ENCODE measurements at places on chromosomes 1 and 21.
A peak's percentile ranks its signal among the peaks of the same experiment; 100 is the strongest.

GRCh38 chr1:231021540-231022031 is 18.5 kb downstream of the FAM89A start:
- DNase-seq, result no peak

GRCh38 chr1:89454845-89455521 is 69.6 kb upstream of the LRRC8B start:
- peak; percentile 77 for DNase-seq

GRCh38 chr1:62452951-62453350 is 16.1 kb downstream of the USP1 start:
- no peak for DNase-seq

GRCh38 chr1:77282866-77283539 is 1.2 kb downstream of the AK5 start:
- DNase-seq, result peak; percentile 28

- no peak for DNase-seq
Observed at GRCh38 chr1:152582647-152583046, 2.3 kb upstream of the LCE3D start.

DNA sequence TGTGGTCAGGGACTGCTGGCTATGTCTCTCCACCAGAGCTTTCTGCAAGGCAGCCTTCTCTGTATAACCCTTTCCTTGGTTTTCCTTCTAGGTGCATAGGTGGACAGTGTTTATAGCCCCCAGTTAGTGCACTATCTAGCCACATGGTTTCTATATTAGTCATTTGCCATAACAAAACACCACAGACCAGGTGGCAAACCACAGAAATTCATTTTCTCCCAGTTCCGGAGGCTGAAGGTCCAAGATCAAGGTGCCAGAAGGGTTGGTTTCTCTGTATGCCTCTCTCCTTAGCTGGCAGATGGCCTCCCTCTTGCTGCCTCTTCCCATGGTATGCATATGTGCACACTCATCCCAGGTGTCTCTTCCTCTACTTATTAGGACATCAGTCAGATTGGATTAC is 106.4 kb downstream of the KAZN start:
- no peak for DNase-seq

DNA sequence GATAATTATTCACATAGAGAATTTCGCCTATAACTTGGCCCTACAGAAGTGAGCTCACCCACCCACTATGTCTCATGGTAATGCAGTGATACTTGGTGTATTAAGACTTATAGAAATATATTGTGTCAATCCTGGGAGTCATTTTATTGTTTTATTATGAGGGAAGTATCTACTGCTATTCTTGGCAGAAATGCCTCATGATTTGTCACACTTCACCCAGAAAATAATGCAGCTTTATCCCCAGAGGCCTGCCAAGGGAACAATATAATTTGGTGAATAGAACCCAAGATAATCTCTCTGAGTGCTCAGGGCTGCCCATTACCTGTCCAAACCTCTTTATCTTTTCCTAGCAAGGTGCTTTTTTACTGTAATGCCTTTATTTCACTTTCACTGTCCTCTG is 98.0 kb downstream of the ZP4 start:
- no peak for DNase-seq

GRCh38 chr1:243270097-243270864 is 14.4 kb downstream of the SDCCAG8 start:
- DNase-seq, result no peak

GRCh38 chr1:30366911-30367310 is 356.5 kb downstream of the MATN1 start:
- no peak for DNase-seq

DNA sequence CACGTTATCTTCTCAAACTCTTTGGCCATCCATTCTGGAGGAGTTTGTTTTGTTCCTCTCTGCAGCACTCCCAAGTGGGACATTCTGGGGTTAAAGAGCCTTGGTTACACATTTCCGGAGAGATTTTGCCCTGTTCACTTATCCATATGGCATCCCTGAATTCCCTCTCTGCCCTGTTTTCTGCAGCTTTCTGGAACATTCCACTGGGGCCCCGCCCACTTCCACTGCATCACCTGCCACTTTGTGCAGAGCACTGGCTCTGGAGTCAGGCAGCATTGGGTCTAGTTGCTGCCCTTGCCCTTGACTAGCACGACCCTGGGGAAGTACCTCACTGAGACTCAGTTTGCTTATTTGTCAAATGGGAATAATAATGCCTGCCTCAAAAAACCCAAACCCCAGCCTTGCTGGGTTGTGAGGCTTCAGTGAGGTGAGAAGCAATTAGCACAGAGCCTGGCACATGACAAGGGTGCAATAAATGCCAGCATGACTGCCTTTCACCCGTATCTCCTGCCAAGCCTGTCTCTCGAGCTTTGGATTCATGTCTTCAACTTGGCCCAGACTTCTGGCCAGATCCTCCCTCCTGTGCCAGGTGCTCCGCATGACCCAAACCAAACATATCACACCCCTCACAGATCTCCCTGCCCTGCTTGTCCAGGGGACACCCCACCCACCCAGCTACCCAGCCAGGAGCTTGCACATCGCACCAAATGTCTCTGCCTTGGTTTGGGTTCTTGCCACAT is 38.3 kb downstream of the IL6R start:
- DNase-seq, result no peak

Measured in activated naive CD4-positive, alpha-beta T cell treated with anti-CD3 and anti-CD28 coated beads, Interleukin-2, amount 10 ng/mL, durations not matched to agents 7 days and 5 days (primary cell).